ENCODE measurements at places on chromosomes 7 and 10. TPM values are rescaled to one million over a fixed set of nuclear protein-coding genes. Genes with fewer than 3 reads are reported as not detected.

GRCh38 chr10:69844698-69845097 lies 43.0 kb downstream of the COL13A1 start:
- DNase-seq = no peak

DNA sequence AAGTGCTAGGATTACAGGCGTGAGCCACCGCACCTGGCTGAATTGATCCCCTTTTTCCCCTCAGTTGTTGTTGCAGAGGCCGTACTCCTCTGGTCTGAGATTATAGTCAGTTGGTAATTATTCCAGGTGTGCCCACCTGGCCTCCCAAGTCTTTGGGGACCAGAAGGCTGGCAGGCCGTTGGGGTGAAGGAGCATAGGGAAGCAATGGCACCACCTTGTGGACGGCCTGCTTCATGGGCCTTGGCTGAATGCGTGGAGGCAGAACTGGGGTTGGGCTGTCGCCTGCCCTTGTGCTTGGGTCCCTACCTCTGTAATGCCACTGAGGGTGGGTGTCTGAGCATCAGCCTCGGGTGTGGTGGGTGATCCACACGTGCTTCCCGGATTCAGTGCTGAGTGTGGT lies 125.7 kb downstream of the RGS10 start:
- no peak for DNase-seq

DNA sequence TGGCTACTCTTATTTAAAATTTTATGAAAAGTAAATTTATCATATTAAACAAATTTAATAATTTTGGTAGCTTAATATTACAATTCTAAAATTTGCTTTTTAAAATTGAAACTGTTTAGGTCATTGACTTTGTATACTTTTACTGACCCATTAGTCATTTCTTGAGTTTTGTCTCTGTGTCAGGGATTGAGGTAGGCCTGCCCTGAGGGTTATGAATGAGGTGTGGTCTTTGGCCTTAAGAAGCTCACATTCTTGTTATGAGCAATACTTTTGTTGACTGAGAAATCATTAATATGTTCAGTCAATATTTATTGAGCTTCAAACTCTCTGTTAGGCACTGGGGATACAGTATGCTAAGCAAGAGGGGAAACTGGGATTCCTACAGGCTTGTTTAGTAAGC lies 47.0 kb upstream of the RPA3 start:
- DNase-seq = no peak

DNA sequence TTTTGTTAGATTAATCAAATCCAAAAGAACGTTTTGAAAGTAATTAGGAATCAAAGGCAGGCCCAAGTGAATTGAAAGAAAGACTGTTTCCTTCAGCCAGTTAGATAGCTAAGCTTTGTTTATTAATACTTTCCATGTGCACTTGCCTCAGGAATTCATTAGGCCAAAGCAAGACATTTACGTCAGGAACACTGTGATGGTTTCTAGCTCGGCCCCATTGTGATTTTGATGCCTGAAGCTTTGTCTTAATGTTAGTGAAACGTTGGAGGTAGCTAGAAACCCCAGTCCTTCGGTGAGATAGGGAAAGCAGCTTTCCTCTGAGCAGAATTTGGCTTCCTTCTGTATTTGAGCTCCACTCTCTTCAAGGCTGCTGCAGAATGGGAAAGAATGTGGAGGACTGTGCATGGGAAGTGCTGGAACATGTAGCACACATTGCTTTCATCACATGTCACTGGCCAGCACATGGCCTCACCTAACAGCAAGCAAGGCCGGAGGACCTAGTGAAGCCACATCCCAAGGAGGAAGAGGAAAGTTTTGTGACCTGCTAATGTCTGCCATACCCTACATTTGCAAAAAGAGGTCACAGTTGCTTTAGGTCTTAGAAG lies 64.1 kb downstream of the PCGF5 start:
- DNase-seq = no peak

DNA sequence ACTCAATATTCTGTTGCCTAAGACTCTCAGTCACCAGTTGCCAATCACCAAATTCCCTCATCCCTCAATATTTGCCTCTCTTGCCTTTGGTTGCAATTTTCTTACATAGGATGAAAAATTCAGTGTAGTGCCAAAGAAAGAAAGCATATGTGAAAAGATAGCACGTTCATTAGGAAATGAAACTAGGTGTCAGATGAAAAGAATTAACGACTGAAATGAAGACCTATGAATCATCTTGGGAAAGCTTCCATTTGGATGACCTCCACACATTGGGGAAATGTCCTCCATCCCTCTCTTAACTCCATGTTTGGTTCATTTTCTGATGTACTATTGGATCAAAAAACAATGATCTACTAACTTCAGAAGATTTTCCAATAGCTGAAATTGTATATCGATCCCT lies 145.1 kb upstream of the MEOX2 start:
- DNase-seq = no peak

GRCh38 chr7:147509541-147510200 lies 1080.9 kb upstream of the C7orf33 start:
- DNase-seq = no peak

DNA sequence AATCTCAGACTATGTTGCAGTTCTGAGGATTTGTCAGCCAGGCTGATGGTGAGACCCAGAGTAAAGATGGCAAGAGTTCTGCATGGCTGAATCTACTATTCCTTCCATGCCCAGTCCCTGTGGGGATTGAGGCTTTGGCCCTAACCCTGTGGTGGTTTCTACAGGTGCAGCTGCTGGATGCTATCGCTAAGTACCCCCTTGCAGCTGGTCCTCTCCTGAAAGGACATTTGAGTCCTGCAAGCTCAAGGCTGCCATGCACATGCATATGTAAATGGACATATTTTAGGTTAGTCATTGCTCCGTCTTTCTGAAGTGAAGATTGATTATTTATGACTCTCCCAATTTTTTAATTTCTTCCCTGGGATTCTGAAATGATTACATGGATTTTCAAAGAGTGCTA lies 1122.2 kb upstream of the CELF2 start:
- no peak for DNase-seq

DNA sequence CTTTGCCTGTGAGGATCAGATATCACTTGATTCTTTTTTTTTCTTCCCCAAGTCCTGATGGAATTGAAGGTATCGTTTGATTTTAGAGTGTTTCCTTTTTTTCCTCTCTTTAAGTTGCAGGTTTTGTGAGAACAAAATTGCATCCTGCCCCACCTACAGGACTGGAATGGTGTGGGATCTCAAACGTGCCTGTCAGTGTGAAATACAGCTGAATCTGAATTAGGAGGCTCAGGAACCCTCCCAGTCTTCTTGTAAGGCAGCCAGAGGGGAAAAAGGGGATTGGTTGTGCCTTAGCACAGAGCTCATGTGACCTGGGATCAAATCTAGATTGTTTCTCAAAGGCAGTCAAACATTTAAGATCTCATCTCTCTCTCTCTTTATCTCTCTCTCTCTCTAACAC lies 32.7 kb upstream of the KLHL7 start:
- no peak for DNase-seq

GRCh38 chr7:87206361-87206760 lies 13.2 kb downstream of the TMEM243 start:
- DNase-seq = no peak

- no peak for DNase-seq
These were observed 61.8 kb upstream of the MET start for GRCh38 chr7:116610210-116610609.

GRCh38 chr10:71031026-71031425 lies 142.7 kb upstream of the PCBD1 start:
- no peak for DNase-seq

GRCh38 chr7:45591101-45591906 lies 17.1 kb downstream of the ADCY1 start:
- DNase-seq = no peak

DNA sequence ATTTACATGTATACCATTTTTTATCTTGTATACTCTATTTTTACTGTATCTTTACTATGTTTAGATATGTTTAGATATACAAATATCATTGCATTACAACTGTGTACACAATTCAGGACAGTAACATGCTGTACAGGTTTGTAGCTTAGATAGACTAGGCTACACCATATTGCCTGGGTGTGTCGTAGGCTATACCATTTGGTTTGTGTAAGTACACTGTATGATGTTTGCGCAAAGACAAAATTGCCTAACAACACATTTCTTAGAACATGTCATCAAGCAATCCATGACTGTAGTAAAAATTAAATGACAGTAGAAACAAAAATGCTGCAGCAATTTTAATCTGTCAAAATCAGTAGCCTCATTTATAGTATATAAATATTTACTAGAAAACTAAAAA lies 812.2 kb downstream of the GRM8 start:
- DNase-seq = no peak

The RBP3 gene
- 0.09 TPM for polyA plus RNA-seq

The RELN gene
- 14.3 TPM for polyA plus RNA-seq

The VAX1 gene
- 0.01 TPM for polyA plus RNA-seq

The DCLRE1A gene
- polyA plus RNA-seq = 14.1 TPM

The SPDYE11 gene
- polyA plus RNA-seq = 0.97 TPM

The GOT1 gene
- 89.2 TPM for polyA plus RNA-seq

The PRPS1L1 gene
- 0.06 TPM for polyA plus RNA-seq

The UBE2H gene
- polyA plus RNA-seq = 125 TPM
